ENCODE measurements at places on chromosomes 6 and 20.

- no peak for DNase-seq
These were observed 84.9 kb downstream of the TIAM2 start for GRCh38 chr6:155079985-155080452.

DNA sequence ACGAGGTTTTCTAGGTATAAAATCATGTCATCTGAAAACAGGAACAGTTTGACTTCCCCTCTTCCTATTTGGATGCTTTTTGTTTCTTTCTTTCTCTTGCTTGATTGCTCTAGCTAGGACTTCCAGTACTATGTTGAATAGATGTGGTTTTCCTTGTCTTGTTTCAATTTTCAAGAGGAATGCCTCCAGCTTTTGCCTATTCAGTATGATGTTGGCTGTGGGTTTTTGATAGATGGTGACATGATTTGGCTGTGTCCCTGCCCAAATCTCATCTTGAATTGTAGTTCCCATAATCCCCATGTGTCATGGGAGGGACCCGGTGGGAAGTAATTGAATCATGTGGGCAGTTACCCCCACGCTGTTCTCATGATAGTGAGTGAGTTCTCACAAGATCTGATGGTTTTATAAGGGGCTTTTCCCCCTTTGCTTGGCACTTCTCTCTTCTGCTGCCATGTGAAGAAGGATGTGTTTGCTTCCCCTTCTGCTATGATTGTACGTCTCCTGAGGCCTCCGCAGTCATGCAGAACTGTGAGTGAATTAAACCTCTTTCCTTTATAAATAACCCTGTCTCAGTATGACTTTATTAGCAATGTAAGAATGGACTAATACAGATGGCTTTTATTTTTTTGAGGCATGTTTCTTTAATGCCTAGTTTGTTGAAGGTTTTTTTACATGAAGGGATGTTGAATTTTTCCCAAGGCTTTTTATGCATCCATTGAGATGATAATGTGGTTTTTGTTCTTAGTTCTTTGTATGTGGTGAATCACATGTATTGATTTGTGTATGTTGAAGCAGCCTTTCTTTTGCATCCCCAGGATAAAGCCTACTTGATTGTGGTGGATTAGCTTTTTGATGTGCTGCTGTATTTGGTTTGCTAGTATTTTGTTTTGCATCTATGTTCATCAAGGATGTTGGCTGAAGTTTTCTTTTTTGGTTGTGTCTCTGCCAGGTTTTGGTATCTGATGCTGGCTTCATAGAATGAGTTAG is 239.1 kb downstream of the THBS2 start:
- DNase-seq, result no peak

GRCh38 chr6:148760568-148761526 is 14.0 kb downstream of the UST start:
- no peak for DNase-seq

- no peak for DNase-seq
These were observed 35.1 kb downstream of the SNRNP48 start for GRCh38 chr6:7624796-7625710.

DNA sequence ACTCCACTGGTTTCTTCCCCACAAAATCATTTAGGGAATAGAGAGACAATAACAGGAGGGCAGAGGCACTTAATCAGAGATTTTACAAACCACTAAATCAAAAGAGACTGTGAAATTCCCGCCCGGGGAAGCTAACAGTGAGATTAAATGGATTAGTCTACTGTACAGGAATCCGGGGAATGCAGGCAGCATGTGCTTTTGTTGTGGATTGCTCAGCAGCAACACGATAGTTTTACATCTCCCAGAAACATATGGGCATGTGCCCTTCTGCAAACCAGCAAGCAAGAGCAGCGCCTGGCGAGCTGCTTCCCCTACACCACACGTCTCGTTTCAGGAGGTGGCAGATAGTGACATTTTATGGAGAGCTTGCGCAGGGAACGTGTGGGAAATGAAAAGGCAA is 382.3 kb downstream of the CD83 start:
- no peak for DNase-seq

- DNase-seq, result no peak
These were observed 9.8 kb upstream of the DEF6 start for GRCh38 chr6:35287671-35288396.

DNA sequence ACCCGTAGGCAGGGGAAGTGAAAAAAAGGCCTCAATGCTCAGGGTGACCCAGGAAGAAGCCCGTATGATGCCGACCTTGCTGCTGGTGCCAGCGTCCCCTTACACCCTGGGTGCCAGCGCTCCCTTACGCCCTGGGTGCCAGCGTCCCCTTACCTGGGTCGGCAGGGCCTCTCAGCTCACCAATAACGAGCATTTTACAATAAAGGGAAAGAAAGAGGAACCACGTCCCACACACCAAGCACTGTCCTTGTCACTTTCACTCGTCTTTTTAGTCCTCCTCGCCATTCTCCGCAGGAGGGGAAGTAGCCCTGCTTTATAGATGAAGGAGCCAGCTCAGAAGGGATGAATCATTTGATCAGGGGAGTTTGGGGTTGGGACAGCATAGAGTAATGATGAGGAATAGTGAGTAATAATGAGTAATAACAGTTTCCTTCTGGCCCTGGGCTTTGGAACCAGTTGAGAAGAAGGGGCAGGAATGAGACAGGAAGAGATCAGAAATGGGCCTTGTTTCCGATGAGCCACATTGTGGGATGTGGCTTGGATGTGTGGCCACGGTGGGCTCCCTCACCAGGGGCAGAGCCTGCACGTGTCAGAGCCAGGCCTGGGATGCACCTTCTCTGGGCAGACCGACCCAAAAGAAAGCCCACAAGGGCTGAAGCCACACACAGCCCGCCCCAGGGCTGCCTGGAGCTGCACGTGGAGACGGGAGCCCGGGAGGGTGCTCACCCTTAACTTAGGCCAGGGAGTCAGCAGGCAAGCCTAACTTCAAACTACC is 75.7 kb downstream of the SYNJ2 start:
- DNase-seq, result no peak

GRCh38 chr6:160057080-160057479 is 64.5 kb upstream of the SLC22A1 start:
- DNase-seq, result no peak

DNA sequence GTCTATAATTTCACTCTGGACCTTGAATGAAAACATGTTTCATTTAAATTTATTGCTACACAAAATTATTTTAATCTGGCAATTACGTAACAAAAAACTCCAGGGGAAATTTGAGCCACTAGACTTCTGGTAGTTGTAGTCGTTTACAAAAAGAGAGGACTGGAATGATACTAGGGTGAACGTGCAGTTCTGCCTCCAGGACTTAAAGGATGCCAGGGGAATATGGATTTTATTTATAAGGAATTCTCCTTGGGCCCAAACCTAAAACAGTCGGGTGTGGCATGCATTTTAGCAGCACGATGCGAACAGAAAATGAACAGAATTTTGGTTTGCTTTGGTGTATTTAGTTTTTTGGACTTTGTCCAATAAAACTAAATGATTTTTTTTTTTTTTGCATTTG is 76.9 kb downstream of the PRL start:
- DNase-seq, result no peak

DNA sequence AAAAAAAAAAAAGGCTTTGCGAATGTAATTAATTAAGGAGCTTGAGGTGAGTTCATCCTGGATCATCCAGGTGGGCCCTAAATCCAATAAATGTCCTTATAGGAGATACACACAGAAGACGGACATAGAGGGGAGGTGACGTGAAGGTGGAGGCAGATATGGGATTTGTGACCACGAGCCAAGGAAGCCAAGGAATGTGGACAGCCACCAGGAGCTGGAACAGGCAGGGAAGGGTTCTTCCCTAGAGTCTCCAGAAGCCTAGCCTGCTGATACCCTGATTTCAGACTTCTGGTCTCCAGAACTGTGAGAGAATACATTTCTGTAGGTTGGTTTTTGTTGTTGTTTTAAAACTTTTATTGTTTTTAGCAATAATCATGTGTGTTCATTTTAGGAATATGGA is 6.7 kb upstream of the ATRN start:
- DNase-seq, result no peak

GRCh38 chr6:118712969-118713368 is 61.6 kb upstream of the CEP85L start:
- no peak for DNase-seq

GRCh38 chr6:161104966-161105365 is 113.4 kb downstream of the MAP3K4 start:
- DNase-seq, result no peak

DNA sequence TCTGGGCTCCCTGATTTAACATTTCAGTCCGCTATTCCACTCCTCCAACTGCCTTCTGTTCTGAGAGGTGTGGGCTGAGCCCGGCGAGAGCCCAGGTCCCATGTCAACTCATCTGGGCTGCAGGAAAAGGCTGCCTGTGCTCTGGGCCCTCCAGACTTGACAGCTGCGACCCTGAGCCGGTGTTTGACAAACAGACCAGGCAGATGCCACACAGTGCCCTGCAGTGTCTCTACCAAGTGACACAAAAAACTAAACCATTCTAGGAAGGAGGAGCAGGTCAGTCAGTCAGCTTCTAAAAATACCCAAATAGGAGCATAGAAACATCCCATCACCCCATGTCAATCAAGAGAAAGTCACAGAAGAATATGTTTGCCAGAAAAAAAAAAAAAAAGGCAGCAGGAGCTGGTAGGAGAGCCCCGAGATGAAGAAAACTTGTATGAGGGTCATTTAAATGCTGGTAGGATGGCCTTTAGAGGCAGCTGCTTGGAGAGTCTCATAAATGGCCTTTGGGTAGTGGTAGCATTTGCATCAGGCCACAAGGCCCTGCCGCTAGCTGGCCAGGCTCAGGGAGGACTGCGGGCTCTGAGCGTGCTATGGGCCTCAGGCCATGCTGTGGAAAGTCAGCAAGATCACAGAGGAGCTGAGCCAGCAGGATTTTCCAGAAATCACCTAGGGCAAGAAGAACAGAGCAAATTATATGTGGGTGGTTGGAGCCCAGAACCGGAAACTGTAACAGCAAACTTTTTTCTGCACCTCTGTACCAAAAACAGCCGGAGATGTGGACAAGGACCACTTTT is 36.6 kb upstream of the GFOD1 start:
- no peak for DNase-seq

DNA sequence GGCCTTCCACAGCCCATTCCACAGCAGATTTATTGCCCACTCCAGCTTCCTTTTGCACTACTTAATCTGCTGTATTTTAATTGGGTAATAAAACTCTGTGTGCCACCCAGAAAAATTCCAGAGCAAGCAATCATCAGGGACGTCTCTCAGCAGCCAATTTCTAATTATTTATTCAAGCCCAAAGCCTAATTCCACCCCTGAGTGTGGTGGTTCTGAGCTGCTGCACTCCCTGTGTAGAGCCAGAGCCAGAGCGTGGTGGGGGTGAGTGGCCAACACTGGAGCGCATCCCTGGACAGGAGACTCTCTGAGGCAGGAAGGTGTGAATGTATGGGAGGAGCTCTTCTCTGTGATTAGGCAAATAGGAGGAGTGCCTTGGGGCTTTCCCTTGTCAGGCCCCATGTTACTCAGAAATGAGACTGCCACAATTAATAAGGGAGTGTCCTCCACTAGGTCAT is 66.1 kb downstream of the CD24 start:
- no peak for DNase-seq

DNA sequence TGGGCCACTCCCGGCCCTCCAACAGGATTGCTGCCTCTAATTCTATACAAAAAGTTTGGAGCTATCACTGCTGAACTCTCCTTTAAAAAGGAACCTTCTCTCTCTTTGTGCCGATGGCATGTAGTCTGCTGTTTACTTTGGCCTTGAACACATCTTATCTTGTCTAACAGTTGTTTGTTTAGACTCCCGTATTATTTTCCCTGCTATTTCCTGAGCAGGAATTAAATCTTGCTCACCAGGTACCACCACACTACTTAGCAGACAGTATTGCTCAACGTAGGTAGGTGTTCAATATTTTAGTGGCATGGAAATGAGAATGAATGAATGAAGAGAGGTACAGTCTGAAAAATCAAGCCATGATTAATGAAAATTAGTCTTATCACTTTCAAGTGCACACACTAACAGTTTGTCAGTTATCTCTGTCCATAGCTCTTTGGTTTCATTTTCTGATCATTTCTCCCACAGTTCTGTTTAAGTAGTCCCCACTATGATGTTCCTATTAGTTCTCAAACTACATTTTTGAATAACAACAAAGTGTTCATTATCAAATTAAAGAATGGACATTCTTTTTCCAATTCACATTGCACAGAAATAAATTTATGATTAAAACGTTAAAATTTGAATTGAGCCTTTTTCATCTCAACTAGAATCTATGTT is 6.8 kb upstream of the HEY2 start:
- no peak for DNase-seq

DNA sequence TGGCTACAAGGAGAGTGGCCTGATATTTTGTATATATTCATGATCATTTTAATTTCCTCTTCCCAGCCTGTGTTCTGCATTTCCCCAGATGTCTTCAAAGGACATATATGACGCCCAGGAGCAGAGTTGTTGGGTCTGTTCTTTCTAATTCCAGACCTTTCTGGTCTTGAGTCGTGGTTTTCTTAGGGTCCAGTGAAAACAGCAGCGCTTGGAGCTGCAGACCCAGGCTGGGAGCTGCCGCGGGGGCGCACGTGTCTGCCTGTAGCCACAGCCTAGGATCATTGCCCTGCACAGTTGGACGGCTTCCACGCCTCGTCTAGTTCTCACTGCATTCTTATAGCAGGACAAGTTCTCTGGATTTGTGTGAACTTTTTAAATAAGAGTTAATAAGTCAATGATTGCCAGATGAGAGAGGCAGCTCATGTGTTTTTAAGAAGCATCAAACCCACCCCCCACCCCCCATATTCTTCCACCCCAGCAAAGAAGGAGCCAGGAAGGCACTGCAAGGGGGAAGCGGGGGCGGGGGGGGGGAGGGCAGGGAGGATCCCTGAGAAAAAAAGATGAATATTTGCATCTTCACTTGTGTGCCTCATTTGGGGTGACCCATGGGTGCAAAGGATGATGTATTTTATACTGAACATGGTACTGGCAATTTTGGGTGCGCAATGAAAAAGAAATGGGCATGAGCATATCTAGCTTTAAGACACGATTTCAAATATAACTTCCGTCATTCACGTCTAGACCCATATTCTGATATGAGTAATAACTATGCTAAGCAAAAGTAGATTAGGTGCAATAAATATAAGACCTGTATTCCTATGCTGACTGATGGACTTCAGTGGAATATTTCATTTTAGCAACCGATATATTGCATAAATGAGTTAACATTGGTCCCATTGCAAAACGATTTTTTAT is 160.0 kb downstream of the TBXT start:
- no peak for DNase-seq

DNA sequence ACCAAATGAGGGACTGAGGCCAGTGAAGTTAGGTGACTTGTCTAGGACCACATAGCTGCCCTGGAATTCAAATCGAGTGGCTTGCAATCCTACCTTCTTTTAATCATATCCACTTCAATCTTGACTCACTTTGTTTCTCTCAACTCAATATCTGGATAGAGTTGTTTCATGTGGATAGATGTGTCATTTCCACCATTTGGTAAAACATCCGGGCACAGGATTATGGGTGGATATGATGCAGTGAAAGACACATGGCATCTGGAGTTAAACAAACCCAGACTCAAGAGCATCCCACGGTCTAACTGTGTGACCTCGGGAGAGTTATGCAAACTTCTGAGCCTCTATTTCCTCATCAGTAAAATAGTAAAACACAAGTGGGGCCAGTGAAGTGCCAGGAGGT is 103.6 kb upstream of the CNKSR3 start:
- DNase-seq, result no peak

Measured in upper lobe of right lung (tissue), 1 donor.